SJSA1 (cell line): ENCODE measurements at places on chromosomes 6 and 20.

GRCh38 chr20:25216199-25216945, 20.9 kb downstream of the ENTPD6 start:
- DNase-seq: no peak

GRCh38 chr6:11067348-11067747, 23.2 kb upstream of the ELOVL2 start:
- no peak for DNase-seq

GRCh38 chr6:358847-359246, 32.7 kb upstream of the IRF4 start:
- no peak for DNase-seq

- DNase-seq: no peak
Measured at GRCh38 chr6:39821742-39822532, 29.8 kb downstream of the DAAM2 start.

- DNase-seq: no peak
Measured at GRCh38 chr6:23601811-23602345, 524.1 kb upstream of the NRSN1 start.

DNA sequence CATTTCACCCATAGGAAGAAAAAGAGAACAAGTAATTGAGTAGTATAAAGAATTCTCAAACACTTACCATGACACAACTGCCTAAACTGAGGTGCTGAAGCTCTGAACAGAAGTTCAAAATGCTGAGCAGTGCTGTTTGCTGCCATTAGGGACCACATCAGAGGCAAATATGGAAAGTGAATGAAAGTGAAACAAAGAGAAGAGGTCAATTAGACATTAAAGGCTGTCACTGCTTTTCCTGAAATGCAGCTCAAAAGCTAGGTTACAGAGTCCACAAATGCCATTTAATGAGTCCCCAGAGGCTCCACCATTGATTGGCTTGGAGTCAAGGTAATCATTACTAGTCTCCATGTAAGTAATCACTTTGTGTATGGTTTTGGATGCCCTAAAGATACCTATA, 46.1 kb downstream of the POU3F2 start:
- DNase-seq: no peak

DNA sequence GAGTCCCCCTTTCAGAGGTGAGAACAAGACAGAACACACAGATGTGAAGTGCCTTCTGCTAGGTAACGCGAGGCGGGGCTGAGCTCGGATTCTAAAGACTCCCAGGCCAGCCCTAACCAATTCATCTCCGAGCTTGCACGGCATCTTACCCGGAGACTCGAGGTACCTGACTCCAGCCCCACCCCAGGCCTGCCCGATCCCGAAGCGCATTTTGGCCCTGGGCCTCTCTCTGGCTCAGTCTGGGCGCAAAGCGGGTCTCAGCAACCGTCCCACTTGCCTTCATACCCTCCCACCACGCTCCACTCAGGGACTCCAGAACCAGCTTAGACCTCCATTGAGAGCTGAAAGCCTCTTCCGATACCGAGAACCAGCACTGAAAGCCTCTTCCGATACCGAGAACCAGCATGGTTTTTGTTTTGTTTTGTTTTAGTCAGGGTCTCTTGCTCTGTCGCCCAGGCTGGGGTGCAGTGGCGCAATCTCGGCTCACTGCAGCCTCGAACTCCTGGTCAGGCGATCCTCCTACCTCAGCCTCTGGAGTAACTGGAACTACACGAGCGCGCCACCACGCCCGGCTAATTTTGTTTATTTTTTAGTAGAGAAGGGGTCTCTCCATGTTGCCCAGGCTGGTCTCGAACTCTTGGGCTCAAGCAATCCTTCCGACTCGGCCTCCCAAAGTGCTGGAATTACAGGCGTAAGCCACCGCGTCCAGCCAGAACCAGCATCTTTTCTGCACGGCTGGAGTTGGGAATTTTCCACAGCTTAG, 557 bp upstream of the DYNLRB1 start:
- no peak for DNase-seq

DNA sequence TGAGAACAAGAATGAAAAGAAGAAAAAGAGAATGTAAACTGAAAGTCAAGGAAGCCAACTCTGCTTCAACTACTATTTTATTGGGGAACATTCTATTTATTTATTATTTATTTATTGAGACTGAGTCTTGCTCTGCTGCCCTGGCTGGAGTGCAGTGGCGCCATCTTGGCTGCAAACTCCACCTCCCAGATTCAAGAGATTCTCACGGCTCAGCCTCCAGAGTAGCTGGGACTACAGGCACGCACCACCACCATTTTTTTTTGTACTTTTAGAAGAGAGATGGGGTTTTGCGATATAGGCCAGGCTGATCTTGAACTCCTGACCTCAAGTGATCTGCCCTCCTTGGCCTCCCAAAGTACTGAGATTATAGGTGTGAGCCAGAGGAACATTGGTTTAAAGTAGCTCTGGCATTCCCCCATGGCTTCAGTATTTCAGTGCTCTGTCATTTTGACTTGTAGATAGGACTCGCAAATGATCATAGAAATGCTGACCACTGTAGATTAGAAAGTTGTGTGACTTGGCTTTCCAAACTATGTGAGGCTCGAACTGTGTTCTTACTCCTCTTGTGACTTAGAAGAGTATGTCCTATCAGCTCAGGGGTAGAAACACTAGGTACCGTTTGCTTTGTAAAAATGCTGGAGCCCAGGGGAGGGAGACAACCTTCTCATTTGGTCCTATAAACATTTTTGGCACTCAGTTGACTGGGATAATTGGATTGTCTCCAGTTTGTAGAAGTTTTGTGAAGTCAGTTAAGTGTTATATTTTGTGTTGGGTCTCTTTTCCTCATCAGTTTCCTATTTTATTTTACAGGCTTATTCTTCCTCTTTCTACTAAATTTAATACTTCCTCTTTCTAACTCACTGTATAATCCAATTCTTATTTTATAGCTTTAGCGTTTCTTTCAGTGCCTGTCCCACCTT, 544.9 kb upstream of the CITED2 start:
- DNase-seq: no peak

DNA sequence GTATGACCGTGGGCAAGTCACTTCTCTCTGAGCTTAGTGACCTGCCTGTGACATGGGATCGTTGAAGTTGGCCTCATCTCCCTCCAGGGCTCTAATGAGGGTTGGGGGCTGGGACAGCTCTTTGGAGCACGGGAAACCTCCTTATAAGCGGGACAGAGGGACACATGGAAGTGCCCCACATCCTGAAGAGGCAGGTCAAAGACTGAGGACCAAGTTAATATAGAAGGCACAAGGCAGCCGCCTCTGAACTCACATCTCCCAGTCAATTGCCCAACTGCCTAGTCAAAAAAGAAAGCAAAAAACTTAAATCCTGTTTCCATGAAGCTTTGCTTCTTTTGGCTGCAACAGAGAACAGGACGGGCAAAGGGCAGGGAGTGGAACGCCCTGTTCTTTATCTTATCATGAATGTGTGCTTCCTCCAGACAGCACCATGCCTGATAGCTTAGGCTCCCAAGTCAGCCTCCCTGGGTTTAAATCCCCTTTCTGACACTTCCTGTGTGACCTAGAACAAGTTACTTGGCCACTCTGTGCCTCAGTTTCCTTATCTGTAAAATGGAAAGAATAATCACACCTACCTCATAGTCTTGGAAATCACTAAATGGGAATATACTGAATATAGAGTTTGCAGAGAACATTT, 27.1 kb downstream of the LBP start:
- no peak for DNase-seq

GRCh38 chr6:114312931-114313330, 29.9 kb downstream of the HS3ST5 start:
- DNase-seq: no peak

GRCh38 chr20:58753922-58754551, 61.4 kb downstream of the NPEPL1 start:
- DNase-seq: peak; percentile 64

DNA sequence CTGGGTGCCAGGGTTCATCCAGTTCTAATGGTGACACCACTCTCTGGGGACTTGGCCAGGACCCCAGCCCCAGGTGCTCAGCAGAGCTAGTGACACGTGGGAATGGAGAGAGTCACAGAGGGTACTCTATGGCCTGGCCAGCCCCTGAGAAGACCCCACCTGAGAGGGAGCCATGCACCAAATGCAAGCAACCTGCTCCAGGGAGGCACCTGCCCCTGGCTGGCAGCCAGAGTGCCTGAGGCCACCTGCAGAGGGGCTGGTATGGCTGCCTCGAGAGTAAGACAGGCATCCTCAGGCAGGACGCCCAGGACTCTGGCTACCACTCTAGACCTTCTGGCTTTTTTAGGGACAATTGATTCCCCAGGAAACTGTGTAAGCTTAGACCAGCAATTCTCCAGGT, 38.6 kb upstream of the CST7 start:
- DNase-seq: no peak

GRCh38 chr6:62808565-62809293, 402.5 kb upstream of the FKBP1C start:
- DNase-seq: no peak

GRCh38 chr6:30035784-30036183, 25.3 kb upstream of the POLR1H start:
- DNase-seq: no peak

DNA sequence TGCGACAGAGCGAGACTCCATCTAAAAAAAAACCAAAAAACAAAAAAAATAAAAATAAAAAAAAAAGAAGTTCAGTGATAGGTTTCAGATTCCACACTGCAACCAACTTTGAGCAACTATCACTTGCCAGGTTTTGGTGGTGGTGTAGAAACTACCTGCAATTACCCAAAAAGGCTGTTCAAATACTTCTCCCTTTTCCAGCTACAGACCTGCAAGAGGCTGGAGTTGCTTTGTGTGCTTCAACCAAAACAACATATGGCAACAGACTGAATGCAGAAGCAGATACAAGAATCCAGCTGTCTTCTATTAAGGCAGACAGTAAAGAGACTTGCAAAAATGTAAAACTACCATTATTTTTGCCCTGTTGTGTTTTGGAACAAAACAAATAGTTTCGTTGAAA, 9.3 kb upstream of the BCAS1 start:
- no peak for DNase-seq
